Tibial nerve (tissue), 4 donors: ENCODE measurements at places on chromosomes 11 and 22. TPM values are rescaled to one million over a fixed set of nuclear protein-coding genes. Genes with fewer than 3 reads are reported as not detected.

DNA sequence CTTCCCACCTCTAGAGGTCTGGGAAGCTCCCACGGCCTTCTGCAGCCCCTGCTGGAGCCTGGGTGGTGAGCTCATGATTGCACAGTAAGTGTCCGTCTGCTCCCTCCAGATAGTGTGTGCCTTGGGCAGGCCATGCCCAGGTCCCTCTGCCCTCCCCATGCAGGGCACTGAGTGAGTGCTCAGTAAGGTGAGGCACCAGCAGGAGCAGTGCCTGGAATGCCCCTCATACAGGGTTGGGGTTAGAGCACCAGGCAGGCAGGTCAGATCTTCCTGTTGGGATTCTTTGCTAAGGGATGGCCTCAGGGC, 50.3 kb downstream of the NAT10 start:
- no peak overlapping the region for H3K4me3 ChIP-seq
- H3K36me3 ChIP-seq = peaks cover 89% of the 10 kb centered on the region
- peak overlapping the region; percentile 37 for H3K27ac ChIP-seq
- H3K27me3 ChIP-seq = no peaks in the 10 kb centered on the region

The CDC42EP2 gene
- total RNA-seq = 39.6 TPM

- H3K27ac ChIP-seq = no peak overlapping the region
- H3K36me3 ChIP-seq = no peaks in the 10 kb centered on the region
- no peaks in the 10 kb centered on the region for H3K4me1 ChIP-seq
- no peak overlapping the region for H3K4me3 ChIP-seq
Observed at GRCh38 chr11:22084056-22084455, 108.8 kb upstream of the ANO5 start.

GRCh38 chr22:41915786-41916493, 1.1 kb upstream of the SHISA8 start:
- no peak overlapping the region for H3K27ac ChIP-seq
- DNase-seq = no peak
- H3K36me3 ChIP-seq = no peaks in the 10 kb centered on the region
- peaks cover 28% of the 10 kb centered on the region for H3K4me1 ChIP-seq
- peaks cover 8% of the 10 kb centered on the region for H3K27me3 ChIP-seq
- no peak overlapping the region for H3K4me3 ChIP-seq

The IL10RA gene
- total RNA-seq = 33.4 TPM

The SPDYC gene
- not detected for total RNA-seq

GRCh38 chr11:8709002-8709672, 26.5 kb downstream of the RPL27A start:
- peak overlapping the region; percentile 83 for H3K27ac ChIP-seq
- H3K4me1 ChIP-seq = peaks cover 2% of the 10 kb centered on the region
- H3K27me3 ChIP-seq = no peaks in the 10 kb centered on the region

DNA sequence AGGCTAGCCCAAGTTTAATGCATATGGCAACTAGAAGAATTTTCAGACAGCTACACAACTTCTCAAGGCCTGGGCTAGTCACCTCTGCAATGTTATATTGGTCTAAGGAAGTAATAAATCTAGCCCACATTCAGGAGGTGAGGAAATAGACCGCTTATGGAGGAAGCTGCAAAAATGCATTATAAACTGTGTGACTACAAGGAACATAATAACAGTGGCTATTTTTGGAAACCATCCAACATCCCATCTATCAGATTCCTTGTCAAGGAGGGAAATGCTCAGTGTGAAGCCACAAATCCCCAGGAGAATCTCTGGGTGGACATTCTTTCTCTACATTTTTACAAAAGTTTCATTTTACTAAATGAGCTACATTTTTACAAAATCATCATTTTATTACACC, 76.1 kb downstream of the BBOX1 start:
- no peaks in the 10 kb centered on the region for H3K36me3 ChIP-seq
- no peak for DNase-seq
- peaks cover 7% of the 10 kb centered on the region for H3K4me1 ChIP-seq
- H3K4me3 ChIP-seq = no peak overlapping the region
- no peaks in the 10 kb centered on the region for H3K27me3 ChIP-seq

- DNase-seq = no peak
- H3K36me3 ChIP-seq = no peaks in the 10 kb centered on the region
- no peaks in the 10 kb centered on the region for H3K27me3 ChIP-seq
Observed at GRCh38 chr22:27231266-27231665, 570.3 kb downstream of the MN1 start.

DNA sequence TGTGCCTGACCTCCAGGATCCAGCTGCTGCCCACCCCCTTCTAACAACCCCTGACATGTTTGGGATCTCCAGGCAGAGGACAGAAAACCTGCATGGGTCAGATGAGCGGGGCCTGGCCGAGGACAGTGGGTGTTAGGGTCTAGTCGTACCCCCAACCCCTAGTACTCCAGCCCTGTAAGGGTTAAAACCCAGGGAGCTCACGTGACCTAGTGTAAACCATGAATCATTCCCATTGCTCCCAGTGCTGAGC, 89.1 kb upstream of the CRYBB3 start:
- peak overlapping the region; percentile 52 for H3K4me3 ChIP-seq
- H3K36me3 ChIP-seq = no peaks in the 10 kb centered on the region
- no peak overlapping the region for H3K27ac ChIP-seq
- no peaks in the 10 kb centered on the region for H3K27me3 ChIP-seq
